ENCODE measurements at places on chromosomes 11 and 22.

- no peak for DNase-seq
Observed at GRCh38 chr11:68878022-68878421, 25.6 kb downstream of the MRPL21 start.

DNA sequence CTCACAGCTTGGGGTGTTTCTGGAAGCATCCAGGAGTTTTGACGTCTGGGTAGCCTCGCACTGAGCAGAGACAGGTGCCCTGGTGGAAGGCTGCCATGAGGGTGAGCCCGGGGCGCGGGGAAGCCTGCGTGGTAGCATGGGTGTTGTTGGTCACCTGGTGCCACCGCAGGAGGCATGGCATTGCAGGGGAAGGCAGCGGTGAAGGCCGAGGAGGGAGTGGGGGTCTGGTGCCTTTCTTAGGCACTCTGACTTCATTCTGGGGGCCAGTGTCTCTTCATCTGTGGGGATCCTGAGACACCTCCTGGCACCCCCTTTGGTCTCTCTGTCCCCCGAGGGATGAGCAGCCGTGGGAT is 271.2 kb downstream of the TBC1D22A start:
- DNase-seq, result no peak

- no peak for DNase-seq
Observed at GRCh38 chr11:102583141-102583873, 41.8 kb downstream of the MMP20 start.

DNA sequence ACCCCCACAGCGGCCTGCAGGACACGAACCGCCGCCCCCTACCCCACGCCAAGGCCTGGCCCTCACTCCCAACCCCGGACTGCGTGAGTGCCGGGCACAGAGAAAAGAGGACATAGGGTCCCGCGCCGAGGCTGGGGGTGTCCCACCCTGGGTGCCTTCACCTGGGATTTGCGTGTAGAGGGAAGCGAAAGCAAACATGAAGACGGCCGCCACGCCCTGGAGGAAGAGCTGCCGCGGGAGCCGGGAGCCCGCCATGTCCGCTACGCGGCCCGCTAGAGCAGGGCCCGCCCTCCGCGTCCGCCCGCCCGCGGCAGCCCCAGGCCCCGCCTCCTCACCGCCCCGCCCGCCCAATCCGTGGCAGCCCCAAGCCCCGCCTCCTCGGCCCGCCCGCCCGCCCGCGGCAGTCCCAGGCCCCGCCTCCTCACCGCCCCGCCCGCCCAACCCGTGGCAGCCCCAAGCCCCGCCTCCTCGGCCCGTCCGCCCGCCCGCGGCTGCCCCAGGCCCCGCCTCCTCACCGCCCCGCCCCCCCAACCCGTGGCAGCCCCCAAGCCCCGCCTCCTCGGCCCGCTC is at the start of gene LMF2:
TSS of gene LMF2 (minus strand) at position 282 of the 570 bp plus-strand sequence. CDS start at position 255, 27 bp downstream.
- DNase-seq, result peak; percentile 89

GRCh38 chr11:130778705-130779104 is 137.6 kb downstream of the SNX19 start:
- no peak for DNase-seq

DNA sequence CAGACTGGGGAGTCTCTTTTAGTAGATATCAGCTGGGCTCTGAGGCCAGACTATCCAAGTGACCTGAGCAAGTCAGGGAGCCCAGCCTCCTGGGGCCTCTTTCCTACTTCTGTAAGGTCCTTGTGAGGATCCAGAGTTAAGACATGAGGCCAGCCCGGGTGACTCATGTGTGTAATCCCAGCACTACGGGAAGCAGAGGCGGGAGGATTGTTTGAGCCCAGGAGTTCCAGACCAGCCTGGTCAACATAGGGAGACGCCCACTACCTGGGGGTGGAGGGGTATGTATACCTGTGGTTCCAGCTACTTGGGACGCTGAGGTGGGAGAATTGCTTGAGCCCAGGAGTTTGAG is 36.9 kb upstream of the POLA2 start:
- DNase-seq, result no peak

DNA sequence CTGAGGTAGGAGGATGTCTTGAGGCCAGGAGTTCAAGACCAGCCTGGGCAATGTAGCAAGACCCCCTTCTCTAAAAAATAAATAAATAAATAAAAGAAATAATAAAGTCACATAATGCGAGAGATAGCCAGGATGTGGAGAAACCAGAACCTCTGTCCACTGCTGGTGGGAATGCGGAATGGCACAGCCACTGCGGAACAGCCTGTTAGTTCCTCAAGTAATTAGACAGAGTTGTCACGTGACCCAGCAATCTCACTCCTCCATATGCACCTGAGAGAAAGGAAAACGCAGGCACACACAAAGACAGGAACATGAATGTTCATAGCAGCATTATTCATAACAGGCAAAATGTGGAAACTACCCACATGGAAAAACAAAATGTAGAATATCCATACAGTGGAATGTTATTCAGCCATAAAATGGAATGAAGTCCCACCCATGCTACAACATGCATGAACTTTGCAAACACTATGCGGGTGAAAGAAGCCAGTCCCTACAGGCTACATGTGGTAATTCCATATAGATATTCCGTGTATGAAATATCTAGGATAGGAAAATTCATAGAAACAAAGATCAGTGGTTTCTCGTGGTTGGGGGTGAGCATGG is 27.4 kb downstream of the LIF start:
- DNase-seq, result no peak

DNA sequence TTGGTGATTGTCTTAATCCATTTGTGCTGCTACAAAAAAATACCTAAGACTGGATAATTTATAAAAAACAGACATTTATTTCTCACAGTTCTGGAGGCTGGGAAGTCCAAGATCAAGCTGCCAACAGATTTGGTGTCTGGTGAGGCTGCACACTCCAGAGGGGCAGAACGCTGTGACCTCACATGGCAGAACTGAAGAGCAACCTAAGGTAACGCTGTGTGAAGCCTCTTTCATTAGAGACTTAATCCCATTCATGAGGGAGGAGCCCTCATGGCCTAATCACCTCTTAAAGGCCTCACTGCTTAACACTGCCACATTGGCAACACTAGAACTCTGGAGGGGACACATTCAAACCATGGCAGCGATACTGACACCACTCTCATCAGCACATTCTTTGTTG is 42.7 kb upstream of the BIRC3 start:
- DNase-seq, result no peak

- DNase-seq, result no peak
Observed at GRCh38 chr11:94088906-94089305, 39.7 kb upstream of the PANX1 start.

DNA sequence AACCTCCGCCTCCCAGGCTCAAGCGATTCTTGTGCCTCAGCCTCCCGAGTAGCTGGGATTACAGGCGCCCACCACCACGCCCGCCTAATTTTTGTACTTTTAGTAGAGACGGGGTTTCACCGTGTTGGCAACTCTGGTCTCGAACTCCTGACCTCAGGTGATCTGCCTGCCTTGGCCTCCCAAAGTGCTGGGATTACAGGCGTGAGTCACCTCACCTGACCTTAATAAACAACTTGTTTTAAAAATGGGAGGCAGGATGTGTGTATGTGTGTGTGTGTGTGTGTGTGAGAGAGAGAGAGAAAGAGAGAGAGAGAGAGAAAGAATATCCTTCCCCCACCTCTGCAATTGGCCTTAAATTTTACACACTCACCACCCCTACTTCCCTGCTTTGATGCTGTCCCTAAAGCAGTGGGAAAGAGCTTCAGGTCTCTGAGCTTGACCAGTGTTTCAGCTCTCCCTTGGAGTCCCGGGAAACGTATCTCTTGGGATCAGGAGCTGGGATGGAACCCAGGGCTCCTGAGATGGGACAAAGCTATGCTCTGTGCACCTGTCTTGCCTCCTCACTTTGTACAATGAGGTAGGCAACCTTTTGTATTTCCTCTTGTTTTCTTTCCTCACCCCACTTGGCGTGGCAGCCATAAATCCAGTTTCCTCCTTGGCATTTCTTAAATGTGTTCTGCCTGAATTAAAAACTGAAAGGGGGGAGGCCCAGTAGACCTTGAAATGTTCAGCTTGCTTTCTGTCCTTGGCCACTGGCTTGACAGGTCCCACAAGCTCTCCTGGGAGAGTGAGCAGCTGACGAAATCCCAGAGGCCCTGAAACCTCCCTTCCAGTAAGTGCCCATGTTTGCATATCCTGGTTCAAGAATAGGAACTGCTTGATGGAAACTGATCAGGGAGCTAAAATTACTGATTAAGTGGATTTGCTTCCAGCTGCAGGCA is 17.8 kb upstream of the XBP1 start:
- DNase-seq, result no peak

GRCh38 chr11:76361374-76361773 is 19.6 kb downstream of the THAP12 start:
- DNase-seq, result no peak

- DNase-seq, result no peak
Observed at GRCh38 chr22:44464000-44464399, 34.0 kb downstream of the RTL6 start.

GRCh38 chr11:47912843-47913437 is 64.8 kb upstream of the NUP160 start:
- no peak for DNase-seq

GRCh38 chr11:70597751-70598625 is 199.7 kb downstream of the CTTN start:
- no peak for DNase-seq

DNA sequence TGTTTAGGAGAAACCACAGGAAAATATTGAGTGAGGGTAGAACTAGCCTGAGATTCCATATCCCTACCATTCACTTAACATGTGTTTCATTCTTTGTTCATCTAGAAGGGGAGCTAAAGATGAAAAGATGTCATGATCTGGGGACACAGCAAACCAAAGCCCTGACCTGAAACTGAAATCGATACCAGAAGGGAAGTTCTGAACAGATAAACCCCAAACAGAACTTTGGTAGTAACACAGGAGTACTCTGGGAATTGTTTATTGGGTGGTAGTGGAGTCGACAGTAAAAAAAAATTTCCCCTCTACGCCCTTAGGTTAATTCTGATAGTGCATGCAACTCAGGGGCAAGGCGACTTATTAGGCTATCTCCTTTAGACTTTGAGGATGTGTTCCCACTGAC is 27.2 kb downstream of the OR2AT4 start:
- no peak for DNase-seq

DNA sequence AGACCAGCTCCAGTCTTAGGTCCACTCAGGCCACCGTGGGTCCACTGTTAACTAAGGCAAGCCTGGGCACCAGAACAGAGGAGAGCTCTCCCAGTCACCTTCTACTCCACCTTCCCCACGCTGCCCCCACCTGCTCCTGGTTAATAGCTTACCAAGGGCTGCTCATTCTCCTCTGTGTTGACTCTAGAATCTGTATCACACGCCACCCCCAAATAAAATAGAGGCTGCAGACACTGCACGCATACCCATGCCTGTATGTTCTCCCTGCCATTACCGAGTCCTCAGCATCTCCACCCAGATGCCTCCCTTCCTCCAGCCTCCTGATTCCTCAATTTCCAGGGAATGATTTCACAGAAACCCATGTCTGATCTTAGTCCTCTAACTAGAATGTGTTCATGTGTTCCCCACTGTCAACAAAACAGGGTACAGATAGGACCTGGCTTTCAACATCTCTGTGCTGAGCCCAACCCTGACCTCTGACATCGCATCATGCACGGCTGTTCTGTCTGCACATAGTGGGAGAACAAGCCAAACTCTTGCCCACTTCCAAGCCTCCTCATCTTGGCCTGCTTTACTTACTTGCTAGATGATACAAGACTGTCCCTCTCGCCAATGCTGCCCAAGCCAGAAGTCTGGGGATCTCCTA is 49.8 kb downstream of the SMCO4 start:
- no peak for DNase-seq

GRCh38 chr11:126277780-126278179 is 5.1 kb upstream of the TIRAP start:
- no peak for DNase-seq

- no peak for DNase-seq
Observed at GRCh38 chr11:15127341-15127740, 12.6 kb downstream of the INSC start.

DNA sequence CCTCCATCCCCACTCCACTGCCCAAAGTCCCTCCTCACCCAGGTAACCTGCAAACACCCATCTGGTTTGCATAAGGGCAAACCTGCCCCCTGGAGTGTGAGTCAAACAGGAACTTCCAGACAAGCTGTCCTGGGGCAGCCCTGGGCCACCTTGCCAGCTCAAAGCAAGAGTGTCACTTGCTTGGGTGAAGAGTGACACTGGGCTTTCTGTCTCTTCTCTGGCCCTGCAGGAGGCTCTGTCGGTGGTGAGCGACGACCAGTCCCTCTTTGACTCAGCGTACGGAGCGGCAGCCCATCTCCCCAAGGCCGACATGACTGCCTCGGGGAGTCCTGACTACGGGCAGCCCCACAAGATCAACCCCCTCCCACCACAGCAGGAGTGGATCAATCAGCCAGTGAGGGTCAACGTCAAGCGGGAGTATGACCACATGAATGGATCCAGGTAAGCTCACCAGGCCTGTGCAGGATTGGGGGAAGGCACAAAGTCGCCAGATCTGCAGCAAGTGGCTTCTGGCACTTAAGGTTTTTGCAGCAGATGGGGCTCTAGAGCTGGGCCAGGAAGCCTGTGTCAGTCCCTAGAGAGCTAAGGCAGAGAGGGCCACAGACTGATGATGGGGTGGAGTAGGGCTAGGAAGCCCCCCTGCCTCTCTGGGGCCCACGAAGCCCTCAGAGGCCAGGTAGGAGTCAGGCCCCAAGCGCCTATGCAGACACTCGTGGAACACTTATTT is 64.2 kb downstream of the FLI1 start:
- peak; percentile 61 for DNase-seq

DNA sequence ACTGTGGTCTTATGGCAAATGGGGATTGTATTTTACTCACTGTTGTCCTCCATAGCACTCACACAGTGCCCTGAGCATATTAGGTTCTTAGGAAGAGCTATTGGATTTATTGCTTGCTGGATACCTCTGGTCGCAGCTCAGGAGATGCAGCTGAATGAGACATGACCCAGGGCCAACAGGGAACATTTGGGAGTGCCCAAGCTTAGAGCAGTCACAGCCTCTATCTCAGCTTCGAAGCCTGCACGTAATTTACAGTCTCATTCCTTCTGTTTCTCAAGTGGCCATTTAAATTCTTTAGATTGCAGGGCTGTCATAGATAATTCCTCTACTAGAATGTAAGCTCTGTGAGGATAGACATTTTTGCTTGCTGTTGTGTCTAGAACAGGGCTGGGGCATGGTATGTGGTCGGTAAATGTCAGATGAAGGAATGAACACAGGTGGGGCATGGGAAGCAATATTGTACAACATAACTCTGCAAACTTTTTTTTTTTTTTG is 192.8 kb downstream of the GRIK4 start:
- DNase-seq, result no peak

- no peak for DNase-seq
Observed at GRCh38 chr11:117095284-117096161, 2.7 kb downstream of the SIK3 start.

- DNase-seq, result peak; percentile 87
Observed at GRCh38 chr22:30265823-30266444, 717 bp downstream of the OSM start.

Measured in stimulated activated CD8-positive, alpha-beta memory T cell treated with anti-CD3 and anti-CD28 coated beads, Interleukin-7, amount 100 ng/mL, for 48 hours (primary cell).